Common myeloid progenitor, CD34-positive (primary cell): ENCODE measurements at places on chromosomes 2 and 18.

DNA sequence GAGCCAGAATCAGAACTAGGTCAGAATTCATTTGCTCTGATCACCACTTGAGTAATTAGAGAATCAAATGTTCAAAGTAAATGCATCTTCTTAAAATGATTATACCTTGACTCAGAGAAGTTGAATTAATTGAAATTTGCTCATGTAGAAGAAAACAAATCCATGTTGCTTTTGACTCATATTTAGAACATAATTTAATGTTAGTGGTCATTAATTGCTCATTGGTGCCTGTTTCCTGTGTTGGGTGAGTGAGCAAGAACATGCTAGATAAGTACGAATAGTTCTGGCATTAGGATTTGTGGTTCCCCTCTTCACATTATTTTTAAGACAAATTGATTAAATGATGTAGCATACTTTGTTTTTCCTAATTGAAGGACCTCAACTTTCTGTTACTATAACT, 19.0 kb downstream of the ACVR2A start:
- peak; percentile 28 for DNase-seq

GRCh38 chr2:190641469-190641868, 7.4 kb upstream of the NAB1 start:
- no peak for DNase-seq

GRCh38 chr2:79219383-79219988, 59.9 kb upstream of the REG3A start:
- DNase-seq = peak; percentile 65

DNA sequence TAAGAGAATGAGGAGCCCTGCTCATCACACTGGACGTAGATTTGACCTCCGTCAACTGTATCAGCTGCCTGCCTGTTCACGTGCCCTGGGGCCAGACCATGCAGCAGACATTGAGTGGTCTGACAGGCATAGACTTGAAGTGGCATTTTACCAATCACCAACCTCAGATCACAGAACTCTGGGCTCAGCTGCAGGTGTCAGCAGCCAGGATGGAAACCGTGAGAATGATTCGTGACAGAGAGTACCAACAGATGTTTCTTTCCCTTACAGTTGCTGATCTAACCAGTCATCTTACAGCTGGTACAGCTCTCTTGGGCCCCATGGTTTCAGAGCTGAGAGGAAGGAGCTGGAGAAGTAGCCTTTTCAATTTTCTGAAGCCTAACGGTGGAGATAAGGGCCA, 148.9 kb downstream of the EN1 start:
- DNase-seq = no peak

GRCh38 chr18:5630057-5630899, 86.5 kb upstream of the EPB41L3 start:
- DNase-seq = peak; percentile 64

DNA sequence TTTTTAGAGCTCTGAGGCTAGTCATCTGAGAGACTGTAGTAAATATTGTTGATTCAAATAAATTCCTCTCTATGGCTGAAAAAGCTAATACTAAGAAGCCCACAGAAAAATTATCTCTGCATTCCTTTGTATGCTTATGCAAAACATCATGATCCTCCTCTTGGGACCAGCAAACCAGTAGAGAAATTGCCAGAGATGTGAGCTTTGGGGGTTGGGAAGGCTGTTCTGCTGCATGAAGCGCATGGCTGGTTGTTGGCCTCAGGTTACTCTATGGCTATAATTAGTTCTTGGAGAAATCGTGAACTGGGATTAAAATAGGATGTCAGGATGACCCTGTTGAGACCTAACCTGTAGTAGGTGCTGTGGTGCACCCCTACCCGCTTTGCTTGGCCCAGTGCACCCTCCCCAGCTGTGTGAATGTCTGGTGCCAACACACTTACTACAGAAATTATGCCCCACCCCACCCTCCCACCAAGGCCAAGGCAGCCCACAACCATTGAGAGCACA, 35.5 kb upstream of the C1D start:
- no peak for DNase-seq
